Activated CD4-positive, alpha-beta T cell treated with anti-CD3 and anti-CD28 coated beads for 4 hours (primary cell): ENCODE measurements at places on chromosomes 2 and 18.

- DNase-seq = no peak
Observed at GRCh38 chr2:1673160-1673944, 71.0 kb downstream of the PXDN start.

- DNase-seq = no peak
Observed at GRCh38 chr2:60411295-60411694, 142.2 kb downstream of the BCL11A start.

GRCh38 chr18:3212657-3213056 lies 7.1 kb downstream of the MYOM1 start:
- DNase-seq = no peak

DNA sequence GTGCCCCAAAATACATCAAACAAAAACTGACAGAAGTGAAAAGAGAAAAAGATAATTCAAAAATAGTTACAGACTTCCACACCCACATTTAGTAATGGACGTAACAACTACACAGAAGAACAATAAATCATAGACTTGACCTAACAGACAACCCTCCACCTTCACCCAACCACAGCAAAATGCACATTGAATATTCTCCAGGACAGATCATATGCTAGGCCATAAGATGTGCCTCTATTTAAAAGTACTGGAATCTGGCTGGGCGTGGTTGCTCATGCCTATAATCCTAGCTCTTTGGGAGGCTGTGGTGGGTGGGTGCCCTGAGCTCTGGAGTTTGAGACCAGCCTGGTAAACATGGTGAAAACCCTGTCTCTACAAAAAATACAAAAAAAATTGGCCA lies 20.0 kb downstream of the SLC66A2 start:
- DNase-seq = no peak

DNA sequence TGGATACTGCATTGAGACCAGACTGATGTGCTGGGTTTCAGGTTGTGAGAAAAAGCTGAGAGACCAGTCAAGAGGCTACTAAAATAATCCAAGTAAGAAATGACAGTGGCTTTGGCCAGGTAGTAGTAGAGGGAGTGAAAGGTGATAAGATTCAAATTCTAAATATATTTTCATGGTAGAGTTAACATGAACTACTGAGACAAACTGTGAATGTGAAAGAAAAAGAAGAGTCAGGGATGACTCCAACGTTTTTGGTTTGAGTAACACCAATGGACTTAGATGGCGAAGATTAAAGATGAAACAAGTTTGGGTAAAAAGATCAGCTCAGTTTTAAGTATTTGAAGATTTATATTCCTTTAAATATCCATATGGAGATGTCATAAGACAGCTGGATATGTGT lies 209.4 kb downstream of the ZEB2 start:
- DNase-seq = no peak
